DMS53 (cell line): ENCODE measurements at places on chromosomes 11 and 22.

DNA sequence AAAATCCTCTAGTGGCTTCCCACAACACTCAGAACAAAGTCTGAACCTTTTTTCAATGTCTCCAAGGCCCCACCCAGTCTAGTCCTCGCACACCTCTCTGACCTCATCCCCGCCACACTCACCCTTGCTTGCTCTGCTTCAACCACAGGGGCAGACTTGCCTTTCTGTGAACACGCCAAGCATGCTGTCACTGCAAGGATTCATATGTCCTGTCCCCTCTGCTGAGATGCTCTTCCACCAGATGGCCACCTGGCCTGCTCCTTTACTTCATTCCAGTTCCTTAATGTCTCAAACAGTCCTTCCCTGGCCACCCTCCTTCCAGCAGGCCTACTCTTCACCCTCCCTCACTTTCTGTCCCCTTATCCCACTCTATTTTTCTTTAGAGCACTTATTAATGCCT is 60.6 kb upstream of the ARHGAP20 start:
- peak; percentile 24 for DNase-seq

GRCh38 chr22:44666207-44666585 is 35.8 kb upstream of the PRR5 start:
- no peak for DNase-seq

- DNase-seq = peak; percentile 89
Measured at GRCh38 chr11:128424851-128425285, 162.5 kb downstream of the ETS1 start.

DNA sequence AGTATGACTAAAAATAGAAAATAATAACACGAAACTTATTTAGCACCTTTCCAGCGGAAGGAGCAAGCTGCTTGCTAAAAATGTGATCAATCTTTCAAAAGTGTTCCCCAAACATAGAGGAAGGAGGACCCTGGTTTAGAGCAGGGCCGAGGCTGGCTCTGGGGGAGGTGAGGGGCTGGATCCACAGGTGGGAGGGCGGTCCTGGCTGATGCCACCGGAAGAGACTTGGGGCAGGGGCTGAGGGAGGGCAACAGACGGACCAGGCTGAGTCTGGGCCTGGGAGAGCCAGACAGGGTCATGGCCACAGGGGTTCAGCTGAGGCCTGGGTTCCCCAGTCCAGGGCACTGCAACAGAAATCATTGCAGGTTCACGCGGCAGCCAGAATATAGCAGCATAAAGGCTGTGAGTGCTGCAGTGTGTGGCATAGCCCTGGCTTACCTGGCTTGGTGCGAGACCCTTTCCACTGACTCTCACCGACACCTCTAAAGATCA is 143.3 kb downstream of the CACNA1I start:
- DNase-seq = no peak

- no peak for DNase-seq
Measured at GRCh38 chr11:46666516-46666915, 33.9 kb downstream of the ARHGAP1 start.

DNA sequence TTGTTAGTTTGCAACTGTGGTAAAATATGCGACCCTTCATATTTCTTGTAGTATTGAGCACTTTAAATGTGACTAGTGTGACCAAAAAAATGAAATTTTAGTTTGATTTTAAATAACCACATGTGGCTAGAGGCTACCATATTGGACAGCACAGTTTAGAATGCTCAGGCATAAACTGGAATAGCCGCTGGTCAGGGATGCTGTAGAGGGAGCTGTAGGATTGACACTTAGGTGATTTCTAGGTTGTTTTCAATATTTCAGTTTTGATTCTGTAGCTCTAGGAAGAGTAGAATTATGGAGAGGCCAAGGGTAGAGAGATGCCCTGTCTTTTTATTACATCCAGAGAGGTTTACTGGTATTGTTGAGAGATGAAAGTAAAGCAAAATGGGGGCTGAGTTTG is 10.8 kb upstream of the VSIG10L2 start:
- peak; percentile 23 for DNase-seq

DNA sequence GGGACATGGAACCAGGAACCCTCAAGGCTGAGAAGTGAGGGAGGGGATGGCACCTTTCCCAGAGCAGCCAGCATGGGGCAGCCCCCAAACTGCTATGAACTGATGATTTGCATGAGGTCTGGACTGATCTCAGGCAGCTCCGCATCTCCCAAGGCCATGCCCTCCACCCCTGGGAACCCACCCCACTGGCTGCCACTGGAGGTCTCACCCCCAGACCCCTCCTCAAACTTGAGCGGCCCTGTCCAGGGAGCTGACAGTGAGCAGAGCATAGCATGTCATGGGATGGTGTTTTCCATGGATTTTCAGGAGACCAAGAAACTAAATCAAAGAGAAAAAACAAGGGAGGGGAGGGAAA is 46.8 kb downstream of the NRXN2 start:
- DNase-seq = no peak

- DNase-seq = peak; percentile 10
Measured at GRCh38 chr11:15761235-15761634, 595.1 kb downstream of the SOX6 start.

DNA sequence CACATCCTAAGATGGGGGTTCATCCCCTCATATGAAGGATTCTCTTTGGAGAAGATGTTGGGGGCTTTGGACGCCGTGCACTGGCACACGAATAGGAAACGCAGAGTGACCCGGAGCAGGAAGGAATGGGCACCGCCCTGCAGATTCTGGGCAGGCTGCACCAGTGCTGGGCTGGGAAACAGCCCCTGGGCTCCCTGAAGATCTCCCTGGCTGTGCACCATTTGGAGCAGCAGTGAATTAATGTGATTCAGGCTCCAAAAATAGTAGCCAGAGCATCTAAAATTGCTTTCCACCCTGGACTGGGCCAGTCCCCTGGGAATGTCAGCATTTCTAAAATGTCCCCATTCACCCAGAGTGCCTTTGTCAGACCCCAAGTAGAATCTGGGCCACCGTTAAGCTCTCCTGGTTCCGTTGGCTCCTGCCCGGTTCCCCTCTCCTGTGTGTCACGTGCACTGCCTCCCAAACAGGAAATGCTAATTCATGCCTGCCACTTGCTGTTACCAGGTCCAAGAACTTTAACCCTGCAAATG is 18.6 kb downstream of the IRAG1 start:
- no peak for DNase-seq

GRCh38 chr11:33452836-33453624 is 195.8 kb downstream of the HIPK3 start:
- DNase-seq = no peak

GRCh38 chr11:74932169-74932568 is 16.7 kb downstream of the XRRA1 start:
- DNase-seq = no peak

- DNase-seq = no peak
Measured at GRCh38 chr11:64323373-64323772, 5.5 kb downstream of the PRDX5 start.

- DNase-seq = no peak
Measured at GRCh38 chr22:46792841-46793261, 30.4 kb downstream of the TBC1D22A start.

GRCh38 chr11:1333091-1333772 is 23.8 kb upstream of the TOLLIP start:
- peak; percentile 59 for DNase-seq

- peak; percentile 13 for DNase-seq
Measured at GRCh38 chr11:9740202-9740883, 76.5 kb downstream of the SWAP70 start.

GRCh38 chr11:91837411-91838330 is 386.9 kb upstream of the FAT3 start:
- DNase-seq = no peak

DNA sequence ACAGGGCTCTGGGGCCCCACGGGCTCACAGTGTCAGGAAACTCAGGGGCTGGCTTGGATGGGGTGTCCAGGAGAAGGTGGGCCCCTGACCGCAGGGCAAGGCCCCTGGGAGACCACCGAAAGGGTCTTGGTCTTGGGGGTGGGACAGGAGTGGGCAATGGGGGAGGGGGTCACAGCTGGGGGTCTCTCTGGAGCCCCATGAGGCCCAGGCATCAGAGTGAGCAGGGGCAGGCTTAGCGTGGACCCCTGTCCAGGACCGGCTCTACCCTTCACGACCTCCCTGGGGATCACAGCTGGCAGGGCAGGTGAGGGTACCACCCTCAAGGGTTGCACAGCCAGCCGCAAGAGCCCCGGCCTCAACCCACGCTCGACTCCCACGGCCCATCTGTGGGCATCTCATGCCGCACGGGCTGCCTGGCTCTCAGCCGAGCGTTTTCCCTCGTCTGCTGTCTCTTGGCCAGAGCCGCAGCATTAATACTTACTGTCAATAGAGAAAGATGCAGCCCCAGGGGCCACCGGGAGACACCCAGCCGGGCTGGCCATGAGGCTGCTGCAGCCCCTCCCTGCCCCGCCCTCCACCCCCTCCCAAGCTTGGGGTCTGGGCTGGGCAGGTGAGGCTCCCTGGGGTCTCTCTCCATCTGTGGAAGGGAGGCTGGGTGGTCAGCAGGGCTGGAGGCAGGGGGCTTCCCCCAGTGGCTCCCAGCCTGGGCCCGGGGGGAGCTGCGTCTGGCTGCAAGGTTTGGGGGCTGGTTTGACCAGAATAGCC is 662 bp downstream of the MUC5B start:
- peak; percentile 37 for DNase-seq

DNA sequence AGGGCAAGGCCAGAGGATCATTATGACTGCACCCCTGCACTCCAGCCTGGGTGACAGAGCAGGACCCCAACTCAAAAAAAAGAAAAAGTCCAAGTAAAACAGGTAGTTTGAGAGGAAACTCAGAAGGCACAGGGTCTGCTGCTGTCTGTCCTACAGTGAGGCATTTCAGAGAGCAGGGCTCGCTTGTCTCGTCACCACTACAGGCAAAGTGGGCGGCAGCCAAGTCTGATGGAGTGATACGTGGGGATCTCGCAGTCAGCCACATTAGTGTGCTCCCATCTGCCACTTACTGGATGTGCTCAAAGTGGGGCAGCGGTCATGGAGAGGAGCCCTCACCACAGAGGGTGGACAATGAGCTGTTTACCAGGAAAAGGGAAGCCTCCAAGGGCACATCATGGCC is 42.1 kb downstream of the PI4KA start:
- no peak for DNase-seq

DNA sequence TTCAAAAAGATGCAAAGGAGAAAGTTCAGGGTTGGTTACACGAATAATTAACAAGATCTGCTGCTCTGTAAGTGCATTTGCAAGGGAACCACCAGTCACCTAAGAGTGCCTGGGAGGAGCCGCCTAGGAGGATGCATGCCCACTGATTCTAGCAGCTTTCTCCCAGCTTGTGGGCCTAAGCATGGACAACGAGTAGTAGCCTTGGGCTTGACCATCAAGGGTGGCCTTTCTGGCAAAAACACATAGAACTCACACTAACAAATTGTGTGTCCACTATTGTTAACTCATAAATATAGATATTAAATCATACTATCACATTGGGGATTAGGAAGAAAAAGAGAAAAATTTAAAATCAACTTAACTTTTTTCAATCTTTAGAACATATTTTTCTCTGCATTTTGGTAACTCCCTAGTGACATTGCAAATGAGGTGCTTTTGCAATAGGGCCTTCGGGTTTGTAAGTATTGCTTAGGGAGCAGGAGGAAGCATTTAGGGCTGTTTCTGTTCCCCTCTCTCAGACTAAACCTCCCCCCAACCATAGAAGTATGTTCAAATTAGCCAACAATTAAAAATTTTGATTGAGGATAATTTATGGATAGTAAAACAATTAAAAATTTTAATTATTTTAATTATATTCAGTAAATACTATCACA is 57.3 kb upstream of the CEP295 start:
- DNase-seq = no peak

DNA sequence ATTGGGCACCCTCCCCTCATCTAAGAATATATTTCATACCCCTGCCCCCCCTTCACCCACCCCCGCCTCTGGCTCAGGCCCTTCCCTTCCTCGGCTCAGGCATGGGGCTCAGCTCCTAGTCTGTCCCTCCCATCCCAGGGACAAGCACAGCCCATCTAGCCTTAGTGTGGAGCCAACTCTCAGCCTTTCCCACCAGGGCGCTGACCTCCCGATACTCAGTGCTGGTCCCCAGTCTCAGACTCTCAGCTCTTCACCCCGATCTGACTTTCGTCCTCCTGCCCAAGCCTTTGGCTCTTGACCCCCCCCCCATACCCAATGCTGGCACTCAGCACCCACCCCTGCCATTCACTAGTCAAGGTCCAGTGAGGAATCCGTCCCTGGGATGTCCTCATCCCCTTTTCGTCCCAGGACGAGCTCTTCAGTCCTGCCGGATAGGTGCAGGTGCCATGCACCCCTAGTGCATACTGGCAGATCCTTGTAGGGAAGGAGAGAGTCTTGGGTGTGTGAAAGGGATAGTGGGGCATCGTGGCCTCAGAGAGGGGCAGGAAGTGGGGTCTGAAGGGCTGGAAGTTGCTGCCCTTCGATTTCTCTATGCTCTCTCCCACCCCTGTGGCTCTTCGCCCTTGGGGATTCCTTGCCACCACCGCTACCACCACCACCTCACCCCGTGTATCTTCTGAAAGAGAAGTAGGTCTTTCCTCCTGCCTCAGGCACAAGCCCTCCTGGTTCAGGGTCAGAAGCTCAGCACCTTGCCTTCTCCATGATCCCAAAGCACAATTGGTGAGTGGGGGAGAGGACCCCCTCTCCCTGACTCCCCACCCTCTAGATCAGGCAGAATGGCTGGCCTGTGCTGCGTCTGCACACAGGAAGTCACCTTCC is 2.4 kb downstream of the TPBGL start:
- peak; percentile 50 for DNase-seq

- DNase-seq = no peak
Measured at GRCh38 chr11:13862845-13863392, 99.6 kb upstream of the SPON1 start.

- no peak for DNase-seq
Measured at GRCh38 chr22:40641269-40641668, 4.8 kb upstream of the MRTFA start.

DNA sequence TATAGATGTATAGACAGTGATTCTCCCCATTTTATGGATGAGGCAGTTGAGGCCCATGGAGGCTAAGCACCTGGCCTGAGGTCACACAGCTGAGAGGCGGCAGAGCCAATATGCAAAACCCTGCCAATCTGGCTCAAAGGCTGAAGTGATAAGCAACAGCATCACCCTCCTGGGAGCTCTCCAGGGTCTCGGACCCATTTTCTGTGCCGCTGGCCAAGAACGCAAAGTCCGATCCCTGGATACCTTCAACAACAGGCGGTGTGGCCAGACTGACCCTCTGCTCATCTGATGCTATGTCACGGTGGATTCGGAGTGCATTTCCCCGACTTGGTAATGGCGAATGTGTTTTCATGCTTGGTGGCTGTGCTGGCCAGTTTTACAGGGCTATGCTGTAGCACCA is 595.0 kb downstream of the TBC1D22A start:
- DNase-seq = no peak
